ENCODE measurements at places on chromosomes 13 and 19. TPM values are rescaled to one million over a fixed set of nuclear protein-coding genes. Genes with fewer than 3 reads are reported as not detected.

GRCh38 chr13:21723807-21724505, 53.1 kb downstream of the FGF9 start:
- DNase-seq, result no peak

- DNase-seq, result no peak
Observed at GRCh38 chr13:29877456-29878078, 27.1 kb upstream of the UBL3 start.

GRCh38 chr13:45086484-45086883, 33.8 kb upstream of the GTF2F2 start:
- no peak for DNase-seq

GRCh38 chr19:14006766-14007562, 844 bp upstream of the RFX1 start:
- DNase-seq, result peak; percentile 95

- DNase-seq, result no peak
Observed at GRCh38 chr13:19634256-19634740, 839 bp downstream of the MPHOSPH8 start.

DNA sequence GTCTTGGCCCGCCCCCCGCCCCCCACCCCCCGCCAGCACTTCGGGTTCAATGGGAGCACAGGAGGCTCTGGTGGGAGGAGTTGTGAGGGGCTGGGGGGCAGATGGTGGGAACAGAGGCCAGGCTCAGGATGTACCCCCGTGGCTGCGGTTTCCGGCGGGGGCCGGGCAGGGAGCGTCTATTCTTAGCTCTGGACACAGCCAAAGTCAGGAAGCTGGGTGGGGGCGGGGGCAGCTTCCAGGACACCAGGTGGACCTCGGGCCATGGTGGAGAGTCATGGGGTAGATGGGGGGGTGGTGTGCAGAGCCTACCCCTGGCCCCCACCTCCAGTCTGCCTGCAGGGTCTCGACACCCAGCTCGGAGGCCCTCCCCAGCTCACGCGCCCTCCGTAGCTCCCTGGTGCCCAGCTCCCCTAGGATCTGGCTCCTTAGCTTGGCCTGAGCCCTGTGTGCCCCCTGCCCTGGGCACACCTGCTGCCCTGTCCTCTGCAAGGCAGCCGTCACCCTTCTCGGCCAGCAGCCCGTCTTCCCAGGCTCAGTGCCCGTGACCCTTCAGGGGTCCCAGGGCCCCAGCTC, 2.2 kb upstream of the TBXA2R start:
- no peak for DNase-seq

- DNase-seq, result no peak
Observed at GRCh38 chr13:67299072-67299635, 69.0 kb upstream of the PCDH9 start.

DNA sequence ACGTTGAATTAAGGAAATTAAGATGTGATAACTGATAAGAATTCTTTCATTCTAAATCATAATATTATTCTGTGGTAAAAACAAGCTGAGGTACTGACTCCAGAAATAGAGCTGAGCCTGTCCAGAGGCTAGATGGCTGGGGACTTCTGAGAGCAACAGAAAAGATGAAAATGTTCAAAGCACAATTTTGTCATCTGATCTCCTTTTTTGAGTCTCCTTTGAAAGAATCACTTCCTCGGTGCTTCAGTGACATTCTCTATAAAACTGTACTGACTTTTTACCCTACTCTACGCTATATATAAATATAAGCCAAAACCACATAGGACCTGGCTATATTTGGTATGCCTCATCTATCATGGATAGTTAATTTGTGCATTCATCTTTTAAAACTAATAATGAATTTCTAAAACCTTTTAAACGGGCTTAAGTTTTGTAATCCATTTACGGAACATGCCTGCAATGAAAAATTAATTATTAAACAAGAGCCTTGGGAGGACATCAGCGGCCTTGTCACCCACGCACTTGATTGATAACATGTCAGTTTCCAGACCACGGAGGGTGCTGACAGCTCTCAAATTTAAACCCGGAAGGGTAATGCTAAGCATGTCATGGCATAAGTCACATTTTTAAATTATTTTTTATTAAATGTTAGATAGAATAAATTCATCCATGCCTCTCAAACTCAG, 235.5 kb downstream of the PCDH9 start:
- no peak for DNase-seq

DNA sequence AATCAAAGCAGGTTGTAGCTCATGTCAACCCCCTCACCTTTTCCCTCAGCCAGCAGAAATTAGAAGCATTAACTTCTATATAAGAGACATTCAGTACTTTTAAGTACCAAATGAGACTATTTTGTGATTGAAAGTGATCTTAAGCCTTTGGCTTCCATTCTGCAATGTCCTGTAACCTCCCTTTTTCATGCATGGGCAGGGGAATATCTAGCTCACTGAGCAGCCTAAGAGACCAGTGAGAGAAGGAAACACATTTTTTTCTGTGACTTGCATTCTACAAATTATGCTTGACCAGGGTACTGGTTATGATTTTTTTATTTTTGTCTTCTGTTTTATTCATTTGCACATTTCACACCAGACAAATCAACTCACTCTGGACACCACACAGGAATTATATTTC, 369.6 kb downstream of the KCTD12 start:
- no peak for DNase-seq

GRCh38 chr13:45073809-45074208, 46.5 kb upstream of the GTF2F2 start:
- DNase-seq, result no peak

DNA sequence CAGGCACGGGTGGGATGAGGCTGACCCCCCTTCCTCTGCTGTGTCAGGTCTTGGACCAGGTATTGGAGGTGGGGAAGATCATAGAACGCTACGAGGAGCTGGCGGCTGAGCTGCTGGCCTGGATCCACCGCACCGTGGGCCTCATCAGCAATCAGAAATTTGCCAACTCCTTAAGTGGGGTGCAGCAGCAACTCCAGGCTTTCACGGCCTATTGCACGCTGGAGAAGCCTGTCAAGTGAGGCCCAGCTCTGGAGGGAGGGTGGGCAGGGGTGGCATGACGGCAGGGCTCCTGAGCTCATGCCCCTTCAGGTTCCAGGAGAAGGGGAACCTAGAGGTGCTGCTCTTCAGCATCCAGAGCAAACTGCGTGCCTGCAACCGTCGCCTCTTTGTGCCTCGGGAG, 35.3 kb downstream of the SPTBN4 start:
- no peak for DNase-seq

- no peak for DNase-seq
Observed at GRCh38 chr19:51511353-51511752, 9.8 kb upstream of the SIGLEC12 start.

- no peak for DNase-seq
Observed at GRCh38 chr19:31470229-31470939, 121.1 kb upstream of the TSHZ3 start.

DNA sequence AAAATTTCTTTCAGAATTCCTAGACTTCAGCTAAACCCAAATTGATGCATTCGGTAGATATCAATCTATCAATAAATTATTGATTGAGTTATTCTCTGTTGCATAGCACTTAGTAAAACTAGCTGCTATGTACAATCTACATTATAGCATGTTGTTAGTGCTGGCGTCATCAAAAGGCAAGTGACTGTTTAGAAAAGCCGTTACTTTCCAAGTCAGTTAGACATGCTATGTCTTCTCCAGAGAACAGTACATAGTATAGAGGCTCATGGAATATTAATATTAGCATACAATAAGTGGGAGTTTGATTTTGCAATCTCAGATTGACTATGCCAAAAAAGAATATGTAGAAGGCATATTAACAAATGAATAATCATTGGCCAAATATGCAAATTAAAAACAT, 165.6 kb downstream of the DCT start:
- no peak for DNase-seq

GRCh38 chr19:41421314-41421713, 5.9 kb downstream of the B3GNT8 start:
- no peak for DNase-seq

GRCh38 chr19:44111910-44112463, 1.2 kb upstream of the ZNF225 start:
- no peak for DNase-seq

Gene RFPL4A
- total RNA-seq, result not detected

Gene KIR3DL1
- not detected for total RNA-seq

Gene RNF225
- total RNA-seq, result not detected

Gene RPS16
- total RNA-seq, result 1,744 TPM

Gene MBD3L2
- total RNA-seq, result not detected

Gene COX7A1
- total RNA-seq, result 7.9 TPM
